ENCODE measurements at places on chromosomes 1 and 21.
A peak's percentile ranks its signal among the peaks of the same experiment; 100 is the strongest.

DNA sequence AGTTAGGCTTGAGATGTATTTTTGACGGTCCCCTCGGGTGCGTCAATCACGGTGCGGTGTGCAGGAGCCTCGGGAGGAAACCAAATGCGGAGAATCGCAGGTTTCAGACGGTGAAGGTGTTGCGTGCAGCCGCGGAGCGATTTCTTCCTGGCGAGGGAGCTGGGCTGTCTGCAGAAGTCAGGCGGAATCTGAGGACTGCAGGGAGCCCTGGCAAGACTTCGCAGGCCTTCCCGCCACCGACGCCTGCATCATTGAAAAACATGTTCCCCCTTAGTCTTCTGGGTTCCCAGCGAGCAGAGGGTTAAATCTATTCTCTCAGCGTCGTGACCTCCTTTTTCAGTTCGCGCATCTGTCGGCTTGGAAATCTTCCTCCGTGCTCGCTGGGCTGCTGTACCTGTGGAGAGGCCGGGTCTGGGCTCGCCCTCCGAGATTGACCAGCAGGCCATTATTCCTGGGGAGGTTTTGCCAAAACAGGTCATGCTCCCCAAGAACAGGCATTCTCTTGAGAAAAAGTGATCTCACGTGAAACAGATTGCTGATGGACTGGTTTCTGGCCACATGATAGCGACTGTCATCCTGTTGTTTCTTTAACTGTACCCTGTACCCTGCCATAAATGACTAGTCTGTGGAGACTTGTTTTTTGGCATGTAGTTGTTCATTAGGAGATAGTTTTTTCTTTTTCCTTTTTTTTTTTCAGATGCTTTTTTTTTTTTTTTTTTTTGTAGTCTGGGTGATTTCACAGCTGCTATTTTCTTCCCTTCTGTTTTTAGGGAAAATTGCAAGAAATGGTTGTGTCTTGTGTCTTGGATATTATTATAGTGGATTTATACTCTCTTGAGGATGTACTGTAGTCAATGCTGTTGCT, 894 bp downstream of the EPB41 start:
- peak; percentile 5 for DNase-seq

DNA sequence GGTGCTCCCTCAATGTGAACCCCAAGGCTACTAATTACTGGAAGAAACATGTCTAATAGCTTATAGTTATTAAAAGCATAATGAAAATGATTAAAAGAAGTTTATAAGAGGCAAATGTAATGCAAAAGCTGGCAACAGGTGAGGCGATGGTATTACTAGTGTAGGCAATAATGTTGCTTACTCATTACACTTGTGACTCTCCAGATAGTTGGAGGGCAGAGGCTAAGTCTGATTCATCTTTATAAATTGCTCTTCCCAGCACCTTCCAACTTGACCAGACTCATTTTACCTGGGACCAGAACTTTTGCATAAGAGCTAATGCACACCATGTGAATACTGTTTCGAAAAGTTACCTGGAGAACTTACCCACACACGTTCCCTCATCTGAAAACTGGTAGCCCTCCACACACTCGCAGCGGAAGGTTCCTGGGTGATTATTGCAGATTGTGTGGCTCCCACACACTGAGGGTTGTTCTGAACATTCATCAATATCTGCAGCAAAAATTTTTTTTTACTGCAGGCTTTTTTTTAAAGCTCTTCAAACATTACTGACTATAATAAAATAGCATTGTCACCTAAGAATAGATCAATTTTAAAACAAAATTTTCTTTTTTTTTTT, 48.0 kb downstream of the NID1 start:
- DNase-seq, result no peak

- DNase-seq, result no peak
These were observed 79.0 kb downstream of the HS2ST1 start for GRCh38 chr1:86993269-86993985.

- no peak for DNase-seq
These were observed 4.9 kb downstream of the RD3 start for GRCh38 chr1:211487082-211487481.

GRCh38 chr1:185038813-185039376, 6.5 kb upstream of the RNF2 start:
- no peak for DNase-seq

GRCh38 chr1:181112071-181112929, 23.8 kb downstream of the IER5 start:
- DNase-seq, result peak; percentile 96
